CD14-positive monocyte (primary cell): ENCODE measurements at places on chromosomes 2 and 18.

- no peak for DNase-seq
Observed at GRCh38 chr18:32277549-32277948, 87.7 kb downstream of the MEP1B start.

GRCh38 chr18:31970617-31971016, 27.7 kb upstream of the TRAPPC8 start:
- DNase-seq: no peak

DNA sequence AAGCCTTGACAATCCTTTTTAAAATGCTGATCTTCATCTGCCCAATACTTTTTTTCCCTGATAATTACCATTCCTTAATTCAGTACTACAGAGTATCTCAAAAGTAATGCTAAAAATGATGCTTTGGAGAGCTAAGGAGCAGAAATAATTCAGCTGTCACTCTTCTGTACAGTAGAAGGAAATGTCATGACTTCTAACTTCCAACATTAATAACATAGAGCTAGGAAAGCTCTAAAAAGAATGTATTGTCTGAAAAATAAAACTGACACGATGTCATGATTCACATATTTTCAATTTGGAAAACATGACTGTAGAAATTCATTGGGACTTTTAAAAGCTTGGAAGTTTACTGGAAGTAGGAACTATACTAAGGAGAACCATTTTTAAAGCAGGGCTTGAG, 212.3 kb downstream of the GULP1 start:
- no peak for DNase-seq

GRCh38 chr2:107068069-107068916, 182.3 kb upstream of the ST6GAL2 start:
- DNase-seq: no peak

- DNase-seq: no peak
Observed at GRCh38 chr2:2188344-2188920, 142.6 kb downstream of the MYT1L start.

DNA sequence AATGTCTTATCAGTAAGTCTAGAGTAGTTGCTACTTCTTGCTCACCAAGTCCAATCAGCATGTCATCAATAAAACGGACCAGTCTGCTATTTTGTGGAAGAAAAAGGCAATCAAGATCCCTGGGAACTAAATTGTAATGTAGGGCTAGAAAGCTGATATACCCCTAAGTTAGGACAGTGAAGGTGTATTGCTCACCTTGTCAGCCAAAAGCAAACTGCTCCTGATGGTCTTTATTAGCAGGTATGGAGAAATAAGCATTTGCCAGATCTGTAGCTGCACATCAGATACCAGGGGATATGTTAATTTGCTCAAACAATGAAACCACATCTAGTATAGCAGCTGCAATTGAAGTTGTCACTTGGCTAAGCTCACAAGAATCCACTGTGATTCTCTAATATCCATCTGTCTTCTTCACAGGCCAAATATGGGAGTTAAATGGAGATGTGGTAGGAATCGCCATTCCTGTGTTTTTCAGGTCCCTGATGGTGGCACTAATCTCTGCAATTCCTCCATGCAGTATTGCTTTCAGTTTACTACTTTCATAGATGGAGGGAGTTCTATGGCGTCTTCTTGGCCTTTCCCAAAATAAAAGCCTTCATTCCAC, 75.0 kb downstream of the TMEM237 start:
- no peak for DNase-seq

GRCh38 chr2:28713577-28714298, 37.9 kb upstream of the PPP1CB start:
- DNase-seq: peak; percentile 80

GRCh38 chr18:5868218-5868854, 27.0 kb downstream of the TMEM200C start:
- peak; percentile 20 for DNase-seq

GRCh38 chr18:12287684-12288402, 20.2 kb upstream of the TUBB6 start:
- DNase-seq: no peak

GRCh38 chr2:223049356-223049755, 2.6 kb upstream of the KCNE4 start:
- no peak for DNase-seq

GRCh38 chr2:141714496-141714895, 416.3 kb downstream of the LRP1B start:
- DNase-seq: no peak

- DNase-seq: peak; percentile 2
Observed at GRCh38 chr2:99101697-99102096, 39.8 kb upstream of the C2orf15 start.

DNA sequence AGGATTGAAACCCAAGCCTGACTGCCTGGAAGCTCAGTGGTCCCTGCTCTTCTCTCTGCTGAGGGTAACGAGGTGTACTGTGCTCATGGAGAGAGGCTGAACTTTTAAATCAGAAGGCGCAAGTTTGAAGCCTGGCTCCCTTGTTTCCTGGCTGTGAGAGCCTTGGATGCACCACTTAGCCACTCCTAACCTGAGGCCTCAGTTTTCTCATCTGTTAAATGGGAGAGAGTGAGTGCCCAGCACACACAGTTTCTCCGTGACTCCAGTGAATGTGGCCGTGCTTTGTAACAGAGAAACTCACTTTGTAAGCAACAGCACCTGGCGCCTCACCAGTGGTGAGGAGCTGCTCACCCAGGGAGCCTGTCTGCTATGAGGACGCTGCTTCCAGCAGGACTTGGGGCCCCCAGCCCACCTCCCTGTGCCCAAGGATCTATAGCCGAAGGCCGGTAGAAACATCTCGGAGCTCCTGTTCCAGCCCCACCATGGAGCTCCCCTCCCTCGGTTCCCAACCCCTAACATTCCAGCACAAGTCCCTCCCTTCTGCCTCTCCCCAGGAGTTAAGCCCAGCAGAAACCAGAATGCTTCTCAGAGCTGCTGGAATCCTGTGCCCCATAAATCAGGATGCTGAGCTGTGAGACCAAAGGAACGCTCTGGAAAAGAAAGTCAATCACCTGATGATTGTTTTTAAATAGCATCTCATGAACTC, 20.3 kb upstream of the KCNK3 start:
- no peak for DNase-seq

GRCh38 chr18:3162181-3162580, 57.6 kb downstream of the MYOM1 start:
- DNase-seq: peak; percentile 37

DNA sequence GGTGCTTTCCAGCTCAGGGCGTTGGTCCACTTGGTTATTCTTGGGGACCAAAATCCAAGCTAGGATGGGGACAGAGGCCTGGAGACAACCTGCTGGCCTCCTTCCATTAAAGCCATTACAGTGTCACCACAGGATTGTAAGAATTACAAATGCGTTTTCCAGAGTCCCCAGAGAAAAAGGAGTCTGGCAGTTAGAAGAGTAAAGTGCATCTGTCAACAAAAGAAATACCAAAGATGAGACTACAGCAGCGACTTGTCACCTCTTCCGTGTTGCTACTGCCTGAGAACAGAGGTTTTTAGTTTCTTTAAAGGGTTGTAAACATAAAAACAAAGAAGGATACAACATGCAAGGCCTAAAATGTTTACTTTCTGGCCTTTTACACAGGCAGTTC, 235.7 kb downstream of the AGAP1 start:
- DNase-seq: no peak

- DNase-seq: no peak
Observed at GRCh38 chr2:46284260-46284659, 12.9 kb upstream of the EPAS1 start.
